ENCODE measurements at places on chromosomes 4 and X. TPM values are rescaled to one million over a fixed set of nuclear protein-coding genes. Genes with fewer than 3 reads are reported as not detected.

The NWD2 gene
- polyA plus RNA-seq: not detected

The CSAG1 gene
- polyA plus RNA-seq: 51.0 TPM

The IGSF1 gene
- polyA plus RNA-seq: 1.0 TPM

The COMMD8 gene
- 11.9 TPM for polyA plus RNA-seq

The TMEM271 gene
- polyA plus RNA-seq: not detected

The HSPA4L gene
- 12.3 TPM for polyA plus RNA-seq

The STARD8 gene
- polyA plus RNA-seq: 17.7 TPM

The ITM2A gene
- 47.4 TPM for polyA plus RNA-seq

The GLRA3 gene
- 0.07 TPM for polyA plus RNA-seq

The TSPAN5 gene
- polyA plus RNA-seq: 1.2 TPM

The H2BW2 gene
- not detected for polyA plus RNA-seq

The DMD gene
- polyA plus RNA-seq: 11.4 TPM

The CA5B gene
- 1.5 TPM for polyA plus RNA-seq

The ADRA2C gene
- 0.58 TPM for polyA plus RNA-seq

The PF4V1 gene
- polyA plus RNA-seq: not detected

The PAGE2 gene
- polyA plus RNA-seq: 0.22 TPM

The TMEM35A gene
- not detected for polyA plus RNA-seq

The BLTP1 gene
- 14.3 TPM for polyA plus RNA-seq

The CLDN34 gene
- not detected for polyA plus RNA-seq

The ADGRG4 gene
- not detected for polyA plus RNA-seq

The STPG2 gene
- polyA plus RNA-seq: not detected

The PROM1 gene
- polyA plus RNA-seq: not detected

The PPBP gene
- not detected for polyA plus RNA-seq

The FATE1 gene
- polyA plus RNA-seq: not detected

The SUPT20HL2 gene
- not detected for polyA plus RNA-seq

The ITIH6 gene
- not detected for polyA plus RNA-seq

The PRPS2 gene
- polyA plus RNA-seq: 50.3 TPM

The MAGEA11 gene
- not detected for polyA plus RNA-seq

The L1CAM gene
- 0.62 TPM for polyA plus RNA-seq

The METTL14 gene
- polyA plus RNA-seq: 23.4 TPM

The TEX13B gene
- not detected for polyA plus RNA-seq

The ZBED1 gene
- polyA plus RNA-seq: 16.5 TPM

The CXorf65 gene
- 0.36 TPM for polyA plus RNA-seq

The CSAG3 gene
- 21.1 TPM for polyA plus RNA-seq

The FAM156A gene
- polyA plus RNA-seq: 20.3 TPM

The MAGEC3 gene
- 0.28 TPM for polyA plus RNA-seq

The PCDH7 gene
- polyA plus RNA-seq: not detected

The NLGN4X gene
- not detected for polyA plus RNA-seq

The DGAT2L6 gene
- not detected for polyA plus RNA-seq

The ASMT gene
- not detected for polyA plus RNA-seq

The NOX1 gene
- not detected for polyA plus RNA-seq

The NDNF gene
- not detected for polyA plus RNA-seq

The C4orf36 gene
- polyA plus RNA-seq: not detected

The NPFFR2 gene
- polyA plus RNA-seq: 0.15 TPM

The ZNF518B gene
- polyA plus RNA-seq: 19.8 TPM

All from K562 (cell line).